ENCODE measurements at places on chromosomes 3 and 15.

DNA sequence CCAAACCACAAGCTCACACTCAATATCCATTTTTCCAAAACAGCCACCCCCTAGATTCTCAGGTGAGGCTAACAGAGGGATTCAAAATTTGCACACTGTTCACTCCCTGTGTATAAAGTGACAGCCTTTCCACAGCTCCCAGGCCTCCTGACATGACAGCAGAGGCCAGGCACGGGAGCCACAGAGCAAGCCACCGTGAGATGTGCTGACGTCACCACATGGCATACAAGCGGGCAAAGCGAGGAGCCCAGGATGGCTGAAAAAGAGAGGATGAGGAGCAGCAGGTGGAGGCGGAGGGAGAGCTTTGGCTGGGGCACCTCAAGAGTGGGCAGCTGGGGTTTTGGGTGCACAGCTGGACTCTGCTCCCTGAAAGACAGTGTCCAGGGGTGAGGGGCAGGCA, 27.1 kb downstream of the EHD4 start:
- no peak for DNase-seq

DNA sequence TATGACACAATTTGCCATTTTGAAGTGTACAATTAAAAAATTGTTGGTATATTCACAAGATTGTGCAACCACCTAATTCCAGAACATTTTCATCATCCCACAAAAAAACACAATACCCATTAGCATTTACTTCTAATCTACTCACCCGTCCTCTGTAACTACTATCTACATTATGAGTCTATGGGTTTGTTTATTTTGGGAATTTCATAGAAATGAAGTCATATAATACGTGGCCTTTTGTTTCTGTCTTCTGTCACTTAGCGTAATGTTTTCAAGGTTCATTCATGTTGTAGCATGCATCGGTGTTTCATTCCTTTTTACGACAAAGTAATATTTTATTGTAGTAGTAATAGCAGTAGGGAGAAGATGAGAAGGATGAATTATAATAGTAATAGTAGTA, 55.2 kb upstream of the CNTN6 start:
- DNase-seq: no peak

- DNase-seq: no peak
Measured at GRCh38 chr3:114420072-114420471, 126.2 kb downstream of the TIGIT start.

GRCh38 chr3:116002235-116002634, 378.9 kb downstream of the GAP43 start:
- DNase-seq: no peak

GRCh38 chr3:139284221-139284620, 59.6 kb upstream of the MRPS22 start:
- no peak for DNase-seq

GRCh38 chr15:80694611-80695098, 455 bp upstream of the ABHD17C start:
- no peak for DNase-seq

DNA sequence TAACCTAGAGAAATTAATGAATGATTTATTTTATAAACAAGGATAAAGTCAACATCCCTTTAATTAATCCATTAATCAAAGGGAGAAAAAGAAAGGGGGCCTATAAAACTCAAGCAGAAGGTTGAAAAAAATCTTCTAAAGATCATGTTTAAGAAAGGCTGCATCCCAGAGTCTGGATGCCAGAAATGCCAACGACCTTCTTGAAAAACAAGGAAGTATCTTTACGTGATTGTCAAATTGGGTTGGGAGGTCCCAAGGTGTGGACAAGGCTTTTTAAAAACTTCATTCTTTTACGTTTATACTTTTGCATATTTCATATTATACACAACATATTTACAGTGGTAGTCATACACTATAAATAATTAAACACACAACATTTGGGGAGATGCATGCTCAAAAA, 1.6 kb downstream of the GOLGB1 start:
- DNase-seq: no peak

DNA sequence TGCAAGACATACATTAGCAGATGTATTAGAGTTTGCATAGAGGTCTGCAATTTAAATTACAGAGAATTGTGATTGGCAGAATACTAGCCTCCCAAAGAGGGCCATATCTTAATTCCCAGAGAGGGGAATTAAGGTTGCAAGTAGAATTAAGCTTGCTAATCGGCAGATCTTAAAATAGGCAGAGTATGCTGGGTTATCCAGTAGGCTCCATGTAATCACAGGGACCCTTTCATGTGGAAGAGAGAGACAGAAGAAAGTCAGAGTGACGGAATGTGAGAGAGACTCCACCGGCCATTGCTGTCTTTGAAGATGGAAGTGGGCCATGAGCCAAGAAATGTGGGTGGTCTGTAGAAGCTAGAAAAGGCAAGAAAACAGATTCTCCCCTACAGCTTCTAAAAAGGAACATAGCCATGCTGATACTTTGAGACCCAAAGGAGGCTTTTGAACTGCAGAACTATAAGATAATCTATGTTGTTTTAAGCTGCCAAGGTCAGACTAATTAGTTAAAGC, 38.8 kb downstream of the IMPG2 start:
- peak; percentile 55 for DNase-seq

- DNase-seq: peak; percentile 36
Measured at GRCh38 chr3:17979252-17979651, 236.8 kb upstream of the TBC1D5 start.

- DNase-seq: no peak
Measured at GRCh38 chr3:127077068-127077467, 94.2 kb downstream of the PLXNA1 start.

DNA sequence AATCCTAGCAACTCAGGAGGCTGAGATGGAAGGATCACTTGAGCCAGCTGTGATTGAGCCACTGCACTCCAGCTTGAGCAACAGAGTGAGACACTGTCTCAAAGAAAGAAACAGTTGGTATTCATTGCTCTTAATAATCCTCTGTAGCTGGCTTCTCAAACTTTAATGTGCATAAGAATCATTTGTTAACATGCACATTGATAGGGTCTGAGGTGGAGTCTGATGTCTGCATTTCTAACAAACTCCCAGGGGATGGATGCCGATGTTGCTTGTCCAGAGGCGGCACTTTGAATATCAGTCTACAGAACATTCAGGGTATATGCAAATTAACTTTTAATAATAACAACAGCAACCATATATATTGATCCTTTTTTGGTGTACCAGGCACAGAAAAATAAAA, 39.9 kb downstream of the NKIRAS1 start:
- no peak for DNase-seq

DNA sequence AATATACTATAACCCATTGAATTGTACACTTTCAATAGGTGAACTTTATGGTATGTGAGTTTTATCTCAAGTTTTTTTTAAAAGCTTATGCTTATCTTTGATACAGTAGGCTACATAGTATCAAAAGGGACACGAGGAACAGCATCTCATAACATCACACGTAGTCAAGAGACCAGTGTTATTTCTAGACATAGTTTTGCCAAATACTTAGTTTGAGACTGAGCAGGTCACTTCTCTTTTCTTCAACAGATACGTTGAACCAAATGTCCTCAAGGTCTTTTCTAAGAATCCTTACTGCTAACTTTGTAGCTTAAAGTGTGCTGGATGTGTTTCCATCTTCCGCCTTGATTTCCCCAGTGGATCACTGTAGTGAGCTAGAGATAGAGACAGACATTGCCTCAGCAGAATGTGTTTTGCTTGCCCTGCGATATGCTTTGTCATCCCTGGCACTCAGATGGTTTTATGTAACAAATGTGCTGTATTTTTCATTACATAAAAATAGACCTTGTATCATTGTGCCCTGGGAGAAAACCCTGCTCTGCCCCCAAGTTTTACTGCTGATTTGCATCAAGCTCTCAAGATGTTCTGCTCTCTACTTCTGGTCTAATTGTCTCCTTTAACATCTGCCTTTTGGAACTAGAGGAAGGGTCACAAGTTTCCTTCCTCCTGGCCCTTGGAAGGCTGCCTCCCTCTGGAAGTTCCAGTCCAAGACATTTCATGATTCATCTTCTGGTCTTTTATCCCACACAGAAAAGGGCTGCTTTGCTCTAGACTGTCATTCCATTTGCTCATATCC, 426.4 kb upstream of the RGMA start:
- DNase-seq: no peak

DNA sequence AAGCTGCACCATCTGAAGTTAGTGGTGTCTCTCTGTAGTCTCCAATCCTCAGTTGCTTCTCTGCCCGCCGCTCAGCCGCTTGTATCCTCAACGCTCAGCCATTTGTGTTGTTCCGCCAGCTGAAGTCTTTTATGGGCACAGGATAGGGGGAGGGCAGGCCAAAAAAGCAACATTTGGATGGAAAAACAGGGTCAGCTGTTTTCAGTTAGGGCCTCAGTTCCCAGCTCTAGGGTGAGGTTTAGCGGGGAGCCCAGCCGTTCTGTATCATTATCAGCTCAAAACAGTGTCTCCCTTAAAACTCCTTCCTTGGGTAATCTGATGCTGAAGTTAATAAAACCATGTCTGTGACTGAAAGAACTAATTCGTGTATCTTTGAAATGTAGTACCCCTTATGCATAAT, 329.5 kb upstream of the AZI2 start:
- DNase-seq: peak; percentile 57

- DNase-seq: no peak
Measured at GRCh38 chr3:170863816-170864215, 6.2 kb downstream of the RPL22L1 start.

DNA sequence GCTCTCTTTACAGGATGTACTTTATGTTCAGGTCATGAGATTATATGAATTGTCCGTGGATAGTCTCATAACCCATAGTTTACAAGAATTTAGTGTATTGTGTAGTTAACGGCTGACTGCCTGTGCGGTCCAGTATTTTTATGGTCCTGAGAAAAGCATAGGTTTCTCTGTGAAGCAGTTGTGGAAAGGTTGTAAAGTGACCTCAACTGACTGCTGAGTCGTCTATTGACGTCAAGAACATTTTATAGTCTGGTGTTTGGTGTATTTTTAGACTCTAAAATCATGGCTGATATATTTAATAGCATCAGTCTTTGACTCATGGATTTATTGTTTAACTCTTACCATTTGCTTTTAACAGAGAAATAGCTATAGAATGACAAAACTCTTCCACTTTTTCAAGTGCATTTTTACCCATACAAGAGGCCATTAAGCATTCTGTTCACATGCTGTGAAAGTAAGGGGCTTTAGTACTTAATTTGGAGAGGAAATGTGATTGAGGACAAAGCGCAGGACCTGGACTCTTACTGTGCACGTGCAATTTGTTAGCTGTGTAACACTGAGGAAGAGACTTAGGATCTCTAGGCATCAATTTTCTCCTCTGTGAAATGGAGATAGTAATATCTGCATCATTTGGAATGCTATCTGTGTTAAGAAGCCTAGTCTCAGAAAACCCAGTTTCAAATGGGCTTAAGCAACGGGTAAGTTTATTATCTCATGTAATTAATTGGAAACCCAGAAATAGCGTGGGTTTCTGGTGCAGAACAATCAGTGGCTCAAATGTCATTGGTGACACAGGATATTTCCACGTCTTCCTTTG, 240.8 kb downstream of the NFKBIZ start:
- no peak for DNase-seq

- DNase-seq: peak; percentile 9
Measured at GRCh38 chr3:115239717-115240116, 92.6 kb upstream of the ZBTB20 start.

DNA sequence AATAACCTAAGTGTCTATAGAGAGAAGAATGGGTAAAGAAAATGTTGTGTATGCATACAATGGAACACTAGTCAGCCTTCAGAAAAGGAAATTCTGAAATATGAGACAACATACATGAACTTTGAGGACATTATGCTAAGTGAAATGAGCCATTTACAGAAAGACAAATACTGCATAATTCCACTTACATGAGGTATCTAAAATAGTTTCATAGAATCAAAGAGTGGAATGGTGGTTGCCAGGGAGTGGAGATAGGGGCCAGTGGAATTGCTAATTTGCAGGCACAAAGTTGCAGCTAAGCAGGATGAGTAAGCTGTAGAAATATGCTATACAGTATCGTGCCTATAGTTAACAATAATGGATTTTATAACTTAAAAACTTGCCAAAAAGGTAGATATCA, 779.6 kb upstream of the ARPP21 start:
- DNase-seq: no peak

GRCh38 chr15:52558196-52558595, 10.6 kb downstream of the ARPP19 start:
- no peak for DNase-seq

Measured in right lung (tissue), 10 donors.